ENCODE measurements at places on chromosomes 5 and 9.

- DNase-seq = no peak
Observed at GRCh38 chr9:29796291-29796952, 2223.1 kb upstream of the C9orf72 start.

GRCh38 chr5:18023986-18024385, 389.7 kb downstream of the TAF11L14 start:
- no peak for DNase-seq

DNA sequence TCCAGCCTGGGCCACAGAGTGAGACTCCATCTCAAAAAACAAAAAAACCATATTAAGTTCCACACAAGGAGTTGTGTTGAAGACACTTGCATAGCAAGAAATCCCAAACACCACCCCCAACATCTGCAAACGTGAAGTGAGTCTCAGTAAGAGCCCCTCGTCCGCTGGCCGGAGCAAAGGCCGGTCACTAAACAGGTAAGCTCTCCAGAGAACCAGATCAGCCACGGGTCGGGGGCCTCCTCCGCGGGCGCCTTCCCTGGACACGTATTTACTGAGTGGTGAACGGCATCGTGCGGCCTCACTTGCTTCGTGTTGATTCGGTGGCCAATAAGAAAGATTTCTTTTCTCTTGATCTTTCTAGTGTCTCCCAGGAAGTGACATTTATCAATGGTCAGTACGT, 93.6 kb downstream of the MRPL36 start:
- no peak for DNase-seq

DNA sequence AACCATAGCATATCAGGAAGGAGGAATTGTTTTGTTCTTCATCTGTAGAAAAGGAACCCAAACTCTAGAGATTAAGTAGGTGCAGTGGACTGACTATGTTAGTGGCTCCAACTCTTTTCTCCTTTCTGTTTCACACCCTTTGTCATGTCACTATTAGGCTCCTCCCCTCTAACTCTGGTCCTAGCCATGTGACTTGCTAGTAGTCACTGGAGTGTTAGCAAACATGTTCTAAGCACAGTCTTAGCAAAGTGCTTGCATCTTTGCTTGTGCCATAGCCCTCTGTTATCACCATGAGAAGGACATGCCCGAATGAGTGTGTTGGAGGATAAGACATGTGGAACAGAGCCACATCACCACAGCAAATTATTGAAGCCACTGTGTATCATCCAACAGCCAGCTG, 55.4 kb upstream of the PPP3R2 start:
- no peak for DNase-seq

- DNase-seq = no peak
Observed at GRCh38 chr9:16028548-16028947, 475.7 kb downstream of the CCDC171 start.

DNA sequence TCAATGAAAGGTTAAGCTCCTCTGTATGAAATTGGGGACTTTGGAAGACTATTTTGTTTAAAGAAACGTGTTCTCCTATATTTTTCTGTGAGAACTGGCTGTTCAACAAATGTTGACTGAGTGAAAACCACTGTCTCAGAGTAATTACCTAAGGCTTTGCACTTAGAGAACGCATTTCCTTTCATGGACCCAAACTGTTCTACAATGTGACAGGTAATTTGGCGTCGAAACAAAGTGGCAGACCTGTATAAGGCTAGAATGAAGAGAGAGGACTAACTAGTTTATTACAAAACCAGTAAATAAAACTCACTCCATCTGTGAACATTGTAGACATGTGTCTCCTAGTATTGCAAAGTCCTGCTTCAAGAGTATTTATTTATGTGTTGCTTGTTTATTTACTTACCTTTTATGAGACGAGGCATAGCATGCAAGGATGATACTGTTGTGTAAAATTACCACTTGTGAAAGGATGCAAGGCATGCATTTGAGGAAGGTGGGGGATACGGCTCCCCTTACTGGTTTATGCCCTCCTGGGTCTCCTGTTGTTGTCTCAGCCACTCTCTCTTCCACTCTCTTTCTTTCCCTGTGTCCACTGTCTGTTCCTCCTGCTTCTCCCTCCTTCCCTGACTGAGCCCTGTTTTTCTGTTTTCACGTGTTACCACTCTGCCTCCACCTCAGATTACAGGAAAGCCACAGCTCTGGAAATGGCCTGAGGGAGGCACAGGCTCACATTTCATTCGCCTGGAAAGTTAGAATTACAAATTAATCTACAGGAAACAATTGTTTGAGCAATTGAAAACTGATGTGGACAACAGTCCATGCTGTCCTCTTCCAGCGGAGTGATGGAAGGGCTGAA, 444.0 kb upstream of the ZNF608 start:
- peak; percentile 49 for DNase-seq

- peak; percentile 33 for DNase-seq
Observed at GRCh38 chr5:179974946-179975712, 67.4 kb upstream of the TBC1D9B start.

- DNase-seq = no peak
Observed at GRCh38 chr5:67255881-67256280, 59.3 kb upstream of the CD180 start.

DNA sequence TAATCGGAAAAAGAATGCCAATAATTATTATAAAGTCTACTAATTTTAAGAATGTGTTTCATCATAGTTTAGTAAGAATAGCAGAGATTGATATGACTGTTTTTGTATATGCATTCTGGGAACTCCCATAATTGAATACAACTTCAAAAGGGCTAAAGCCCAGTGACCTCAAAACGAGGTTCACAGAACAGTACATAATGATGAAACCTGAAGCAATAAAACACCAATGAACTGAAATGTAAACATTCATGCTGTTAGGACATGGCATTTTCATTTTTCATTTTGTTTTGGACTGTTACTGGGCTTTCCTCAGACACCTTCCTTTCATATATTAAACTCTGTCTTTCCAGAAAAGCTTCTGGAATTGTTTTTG, 684 bp upstream of the JMY start:
- peak; percentile 38 for DNase-seq

DNA sequence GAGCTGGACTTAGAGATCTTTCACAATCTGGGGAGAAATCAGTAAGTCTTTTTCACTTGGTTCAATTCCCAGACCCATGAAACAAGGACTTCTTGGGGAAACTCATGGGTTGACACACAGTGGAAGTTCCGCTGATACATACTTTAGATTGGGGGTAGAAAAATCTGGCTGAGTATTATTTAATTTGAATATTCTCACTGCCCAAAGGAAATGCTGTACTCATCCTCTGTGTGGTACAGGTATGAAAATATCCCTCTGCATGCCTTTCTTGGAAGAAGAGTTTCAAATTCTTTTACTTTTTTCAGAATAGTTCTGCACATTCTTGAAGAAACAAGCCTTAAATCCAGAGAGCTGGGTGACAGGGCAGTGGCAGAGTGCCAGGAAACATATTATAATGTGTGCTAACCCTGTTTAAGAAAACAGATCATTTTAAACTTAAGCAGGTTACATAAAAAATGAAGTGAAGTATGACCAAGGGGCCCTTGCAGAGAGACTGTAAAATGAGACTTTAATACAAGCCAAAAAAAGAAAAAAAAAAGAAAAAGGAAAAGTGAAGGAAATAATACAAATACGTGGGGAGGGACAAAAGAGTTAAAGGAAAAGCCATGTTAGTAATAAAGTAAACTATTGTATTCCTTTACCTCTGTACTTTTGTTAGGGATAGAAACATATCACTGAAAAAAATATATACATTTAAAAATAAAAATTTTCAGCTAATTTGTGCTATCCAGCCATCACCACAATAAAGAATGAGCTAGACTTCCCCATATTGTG, 173.4 kb upstream of the NR3C1 start:
- DNase-seq = peak; percentile 32

DNA sequence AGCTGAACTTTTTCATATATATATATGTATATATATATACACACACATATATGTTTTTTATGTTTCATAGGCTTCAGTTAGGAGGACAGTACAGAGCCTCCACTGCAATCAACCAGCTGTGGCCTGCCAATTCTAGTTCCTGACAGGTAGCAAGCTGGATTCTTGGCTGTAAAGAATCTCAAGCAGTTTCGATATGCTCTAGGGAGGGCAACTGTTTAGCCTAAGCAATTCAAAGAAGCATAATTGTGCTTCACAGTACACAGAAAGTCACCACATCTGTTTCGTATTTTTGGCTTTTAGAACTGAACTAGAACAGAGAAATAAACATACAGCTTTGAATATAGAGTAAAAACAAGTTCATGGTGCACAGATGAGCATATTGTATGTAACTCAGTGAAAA, 152.4 kb upstream of the ARRDC3 start:
- no peak for DNase-seq

DNA sequence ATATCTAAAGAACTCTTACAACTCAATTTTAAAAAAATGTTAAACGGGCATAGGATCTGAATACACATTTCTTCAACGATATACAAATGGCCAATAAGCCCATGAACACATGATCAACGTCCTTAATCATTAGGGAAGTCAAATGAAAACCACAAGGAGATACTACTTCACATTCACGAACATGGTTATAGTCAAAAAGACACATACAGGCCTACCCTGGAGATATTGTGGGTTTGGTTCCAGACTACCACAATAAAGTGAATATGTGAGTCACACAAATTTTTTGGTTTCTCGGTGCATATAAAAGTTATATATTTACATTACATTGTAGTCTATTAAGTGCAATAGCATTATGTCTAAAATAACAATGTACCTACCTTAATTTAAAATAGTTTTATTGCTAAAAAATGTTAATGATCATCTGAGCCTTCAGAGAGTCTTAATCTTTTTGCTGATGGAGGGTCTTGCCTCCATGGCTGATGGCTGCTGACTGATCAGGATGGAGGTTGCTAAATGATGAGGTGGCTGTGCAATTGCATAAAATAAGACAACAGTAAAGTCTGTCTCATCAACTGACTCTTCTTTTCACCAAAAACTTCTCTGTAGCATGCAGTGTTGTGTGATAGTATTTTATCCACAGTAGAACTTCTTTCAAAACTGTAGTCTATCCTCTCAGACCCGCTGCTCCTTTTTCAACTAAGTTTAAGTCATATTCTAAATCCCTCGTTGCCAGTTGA, 15.1 kb downstream of the AK3 start:
- no peak for DNase-seq

DNA sequence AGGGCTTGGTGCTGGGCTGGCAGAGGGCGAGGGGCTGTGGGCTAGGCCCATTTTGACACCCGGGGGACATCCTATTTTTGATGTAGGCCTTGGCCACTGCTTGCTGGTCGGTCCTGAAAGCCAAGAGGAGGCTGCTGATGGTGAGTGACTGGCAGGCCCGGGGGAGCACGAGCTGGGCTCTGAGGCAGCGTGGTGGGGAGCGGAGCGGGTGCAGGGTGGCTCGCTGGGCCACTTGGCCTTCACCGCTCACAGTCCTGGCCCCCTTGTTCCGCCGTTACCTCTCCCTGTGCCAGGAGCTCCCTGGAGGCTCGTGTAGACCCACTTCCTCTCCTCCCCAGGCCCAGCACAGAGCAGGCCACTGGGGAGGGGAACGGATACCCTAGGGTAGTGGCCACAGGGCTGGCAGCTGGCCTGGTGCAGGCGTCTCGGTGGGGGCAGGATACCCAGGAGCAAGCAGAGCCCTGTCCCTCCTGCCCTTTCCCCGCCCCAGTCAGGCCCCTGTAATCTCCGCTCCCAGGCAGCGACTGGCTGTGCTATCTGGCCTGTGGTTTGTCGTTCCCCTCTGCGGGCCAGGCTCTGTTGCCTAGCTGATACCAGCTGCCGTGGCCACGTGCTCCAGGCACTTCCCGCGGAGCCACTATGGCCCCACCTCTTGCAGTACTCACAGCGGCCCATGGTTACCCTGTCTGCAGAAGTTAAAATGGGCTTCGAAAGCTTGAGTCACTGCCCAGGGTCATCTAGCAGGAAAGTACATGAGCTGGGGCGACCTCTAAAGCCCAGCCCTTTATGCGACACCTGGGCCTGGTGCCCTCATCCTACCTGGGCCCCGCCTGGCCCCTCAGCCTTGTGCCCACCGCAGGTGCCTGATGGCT, 11.7 kb upstream of the DOLPP1 start:
- DNase-seq = no peak

DNA sequence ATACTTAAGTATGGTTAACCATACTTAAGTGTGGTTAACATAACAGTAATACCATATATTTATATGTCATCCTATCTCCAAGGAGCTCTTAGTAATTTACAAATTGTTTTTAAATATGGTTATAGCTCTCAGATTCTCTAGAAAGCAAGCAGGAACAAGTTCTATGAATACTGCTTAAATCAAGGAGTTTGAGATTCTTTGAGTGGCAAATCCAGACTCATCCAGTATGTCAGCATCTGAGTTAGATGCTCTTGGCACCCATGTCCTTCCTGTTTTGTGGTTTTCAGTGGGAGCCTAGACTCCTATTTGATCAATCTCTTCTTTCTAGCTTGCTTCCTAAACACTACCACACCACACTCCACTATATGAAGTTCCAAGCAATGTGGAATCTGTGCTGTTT, 114.7 kb upstream of the GDNF start:
- DNase-seq = no peak

- no peak for DNase-seq
Observed at GRCh38 chr5:15914638-15915037, 265.0 kb downstream of the MARCHF11 start.

GRCh38 chr9:105531530-105531929, 26.4 kb upstream of the FKTN start:
- no peak for DNase-seq

- peak; percentile 17 for DNase-seq
Observed at GRCh38 chr9:38162332-38163211, 93.5 kb upstream of the SHB start.

- DNase-seq = no peak
Observed at GRCh38 chr9:80242022-80242421, 670.3 kb downstream of the TLE4 start.

GRCh38 chr9:104568868-104569267, at the start of gene OR13C8:
OR13C8 (plus strand) TSS chr9:104569168; CDS start chr9:104569168, 0 bp downstream.
- no peak for DNase-seq

GRCh38 chr9:123637945-123638634, 282.1 kb downstream of the CRB2 start:
- no peak for DNase-seq

GRCh38 chr5:401146-402034, 41.6 kb upstream of the EXOC3 start:
- DNase-seq = no peak

DNA sequence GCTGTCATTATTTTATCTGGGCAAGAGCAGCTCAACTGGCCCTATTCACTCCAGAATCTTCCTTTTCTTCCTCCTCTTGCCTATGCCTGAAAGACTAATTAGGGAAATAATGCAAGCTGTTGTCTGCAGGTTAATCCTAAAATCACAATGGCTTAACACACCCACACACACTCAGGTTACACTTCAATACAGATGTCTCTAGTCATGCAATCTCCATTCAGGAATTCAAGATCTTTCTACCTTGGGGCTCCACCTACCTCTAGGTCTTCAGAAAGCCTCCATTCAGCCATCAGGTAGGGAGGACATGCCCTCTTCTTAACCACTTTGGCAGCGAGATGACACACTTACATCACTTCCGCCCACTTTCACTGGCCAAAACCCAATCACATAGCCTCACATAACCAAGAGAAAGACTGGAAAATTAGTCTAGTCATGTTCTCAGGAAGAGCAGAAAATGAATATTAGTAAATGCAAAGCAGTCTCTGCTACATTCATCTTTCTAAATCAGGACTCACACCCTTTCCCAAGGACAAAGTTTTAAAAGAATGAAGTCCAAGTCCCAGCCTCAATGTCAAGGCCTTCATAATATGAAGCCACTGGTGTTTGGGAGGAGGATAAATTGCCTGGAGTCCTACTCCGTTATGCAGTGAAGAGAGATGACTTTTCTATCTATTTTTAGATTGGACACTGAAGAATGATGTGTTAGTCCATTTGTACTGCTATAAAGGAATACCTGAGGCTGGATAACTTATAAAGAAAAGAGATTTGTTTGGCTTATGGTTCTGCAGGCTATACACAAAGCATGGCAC, 428.1 kb downstream of the EFNA5 start:
- DNase-seq = no peak

Data from PC-3 (cell line).